ENCODE measurements at places on chromosomes 7 and 10.

GRCh38 chr10:48898426-48898825 lies 41.2 kb downstream of the LRRC18 start:
- no peak for DNase-seq

- DNase-seq = peak; percentile 81
These were observed 59.2 kb downstream of the CDHR3 start for GRCh38 chr7:106022193-106022821.

- DNase-seq = no peak
These were observed 81.5 kb upstream of the PDGFA start for GRCh38 chr7:601036-601594.

- no peak for DNase-seq
These were observed 111.2 kb downstream of the LSM5 start for GRCh38 chr7:32378988-32379387.

All from OCI-LY7 (cell line).